ENCODE measurements at places on chromosomes 13 and 19.

- no peak for DNase-seq
These were observed 5.8 kb downstream of the POU4F1 start for GRCh38 chr13:78597602-78597932.

- no peak for DNase-seq
These were observed 17.7 kb upstream of the KLF5 start for GRCh38 chr13:73040968-73041596.

- DNase-seq, result no peak
These were observed 15.3 kb downstream of the DYRK1B start for GRCh38 chr19:39818626-39819097.

- DNase-seq, result no peak
These were observed 31.3 kb downstream of the GRIK5 start for GRCh38 chr19:42038666-42039065.

DNA sequence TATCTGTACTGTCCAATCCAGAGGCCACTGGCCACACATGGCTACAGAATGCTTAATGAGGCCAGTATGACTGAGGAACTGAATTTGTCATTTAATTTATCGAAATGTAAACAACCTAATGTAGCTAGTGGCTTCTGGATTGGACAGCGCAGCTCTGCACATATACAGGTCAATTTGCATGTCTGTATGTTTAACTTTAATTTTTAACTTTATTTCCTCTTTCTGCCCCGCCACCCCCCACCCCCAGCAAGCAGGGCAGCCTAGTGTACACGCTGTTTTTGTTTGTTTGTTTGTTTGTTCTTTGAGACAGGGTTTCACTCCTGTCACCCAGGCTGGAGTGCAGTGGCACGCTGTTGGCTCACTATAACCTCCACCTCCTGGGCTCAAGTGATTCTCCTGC, 15.5 kb downstream of the ZSWIM9 start:
- no peak for DNase-seq

GRCh38 chr13:26230703-26231102, 8.6 kb upstream of the RNF6 start:
- DNase-seq, result no peak

GRCh38 chr19:5104871-5105351, 136.0 kb downstream of the KDM4B start:
- no peak for DNase-seq

GRCh38 chr13:110590577-110590976, 24.8 kb upstream of the NAXD start:
- DNase-seq, result no peak

GRCh38 chr19:7528522-7529245, 6.3 kb downstream of the MCOLN1 start:
- DNase-seq, result no peak

- DNase-seq, result no peak
These were observed 13.6 kb downstream of the C19orf25 start for GRCh38 chr19:1465191-1466016.

GRCh38 chr19:3193256-3194105, 7.8 kb downstream of the NCLN start:
- no peak for DNase-seq

DNA sequence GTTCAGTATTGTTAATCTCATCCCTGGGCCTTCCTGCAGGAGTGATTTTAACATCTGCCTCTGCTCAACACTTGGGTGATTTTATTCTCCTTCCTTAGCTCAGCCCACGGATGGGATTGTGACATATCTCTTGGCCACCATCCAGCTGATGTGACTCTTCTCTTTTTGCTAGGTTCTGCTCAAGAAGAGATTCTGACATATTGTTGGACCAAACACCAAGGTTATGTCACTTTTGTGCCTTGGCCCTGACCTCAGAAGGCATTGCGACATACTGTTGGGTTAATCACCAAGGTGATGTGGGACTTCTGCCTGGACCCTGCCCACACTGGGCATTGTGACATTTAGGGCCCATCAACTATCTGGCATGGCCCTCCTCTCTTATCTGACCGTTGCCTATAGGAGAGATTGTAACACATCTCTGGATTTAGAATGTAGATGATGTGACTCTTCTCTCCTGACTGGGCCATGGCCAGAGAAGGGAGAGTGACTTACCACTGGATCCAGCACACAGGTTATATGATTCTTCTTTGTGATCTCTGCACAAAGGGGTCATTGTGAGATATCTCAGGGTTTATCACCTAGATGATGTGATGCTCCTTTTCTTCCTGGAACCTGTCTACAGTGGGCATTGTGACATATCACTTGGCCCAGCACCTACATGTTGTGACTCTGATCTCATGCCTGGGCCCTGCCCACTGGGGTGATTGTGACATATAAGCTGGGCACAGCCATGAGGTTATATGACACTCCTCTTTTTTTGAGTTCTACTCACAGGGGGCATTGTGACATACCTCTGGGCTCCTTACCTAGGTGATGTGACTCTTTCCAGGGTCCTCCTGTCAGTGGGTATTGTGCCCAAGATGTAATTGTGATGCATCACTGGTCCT, 88.8 kb downstream of the ZNF429 start:
- DNase-seq, result no peak

DNA sequence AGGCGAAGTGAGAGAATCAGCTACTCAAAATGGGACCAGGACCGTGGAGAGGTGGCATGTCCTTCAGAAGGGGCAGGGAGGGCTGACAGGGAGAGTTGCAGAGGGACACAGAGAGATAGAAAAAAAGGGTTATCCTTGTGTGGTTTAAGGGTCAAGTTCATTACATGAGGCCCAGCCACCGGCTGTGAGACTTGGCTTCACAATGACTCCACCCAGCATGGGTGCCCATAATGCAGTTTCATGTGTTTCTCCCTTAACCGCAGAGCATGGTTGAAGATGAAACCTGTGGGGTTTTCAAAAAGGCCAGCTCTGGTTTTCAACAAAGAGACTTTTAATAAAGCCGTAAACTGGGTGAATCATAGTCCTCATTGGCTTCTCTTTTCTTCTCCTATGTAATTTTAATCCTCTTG, 164.6 kb downstream of the KLF5 start:
- no peak for DNase-seq

DNA sequence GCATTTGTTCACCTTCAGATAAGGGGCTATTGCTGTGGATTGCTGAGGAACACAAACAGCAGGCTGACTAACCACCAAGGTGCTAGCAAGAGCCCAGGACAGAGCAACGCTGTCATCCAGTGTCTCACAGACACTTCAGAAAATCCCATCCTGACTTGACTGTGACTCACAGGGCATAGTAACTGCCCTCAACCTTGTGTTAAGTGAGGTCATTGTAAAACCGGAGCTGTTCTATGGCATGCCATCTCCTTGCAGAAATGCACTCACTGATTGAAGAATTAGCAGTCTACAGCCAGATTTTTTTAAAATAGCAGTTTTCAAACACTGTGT, 51.1 kb downstream of the TNFRSF19 start:
- no peak for DNase-seq

GRCh38 chr19:38710416-38710702, 33.9 kb downstream of the CAPN12 start:
- no peak for DNase-seq

Measured in stimulated activated CD4-positive, alpha-beta T cell treated with anti-CD3 and anti-CD28 coated beads, Interleukin-12 subunit alpha, Interleukin-12 subunit beta, amount 100 ng/mL, for 24 hours (primary cell).